ENCODE measurements at places on chromosomes 7 and 10. TPM values are rescaled to one million over a fixed set of nuclear protein-coding genes. Genes with fewer than 3 reads are reported as not detected.

The CAV1 gene
- total RNA-seq = 887 TPM

The ZNF467 gene
- 1.3 TPM for total RNA-seq

DNA sequence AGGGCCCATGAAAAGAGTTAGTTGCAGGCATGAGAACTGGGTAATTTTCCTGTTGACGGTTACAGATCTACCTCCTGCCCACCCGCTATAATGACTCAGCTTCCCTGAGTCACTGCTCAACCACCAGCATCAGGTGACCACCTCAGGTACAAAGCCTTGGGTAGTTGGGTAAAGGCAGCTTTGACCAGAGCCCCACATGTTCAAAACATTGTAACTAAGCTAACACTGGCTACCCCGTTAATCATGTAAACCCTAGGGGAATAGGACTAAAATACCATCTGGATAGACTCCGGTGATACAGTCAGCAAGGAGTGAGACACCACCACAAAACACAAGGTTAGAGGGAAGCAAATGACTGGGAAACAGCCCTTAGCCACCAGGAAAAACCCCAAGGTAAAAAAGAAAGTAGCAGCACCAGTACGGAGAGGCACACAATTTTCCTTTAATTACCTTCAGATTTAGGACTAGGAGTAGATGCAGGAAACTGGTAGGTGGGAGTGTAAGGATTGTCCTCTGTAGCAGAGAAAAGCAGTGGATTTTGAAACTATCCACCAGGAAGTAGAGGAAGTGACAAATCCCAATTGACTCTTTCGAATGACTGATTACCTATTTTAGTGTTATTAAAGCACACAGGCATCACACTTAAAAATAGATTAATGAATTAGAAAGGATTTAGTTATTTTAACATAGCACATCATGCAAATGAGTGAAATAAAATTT is 103.5 kb upstream of the PDLIM1 start:
- DNase-seq = no peak

GRCh38 chr10:75018251-75018650 is 93.2 kb upstream of the SAMD8 start:
- no peak for DNase-seq

Data from fibroblast of villous mesenchyme (primary cell).